Cardiac fibroblast (primary cell): ENCODE measurements at places on chromosomes 1 and 21.

DNA sequence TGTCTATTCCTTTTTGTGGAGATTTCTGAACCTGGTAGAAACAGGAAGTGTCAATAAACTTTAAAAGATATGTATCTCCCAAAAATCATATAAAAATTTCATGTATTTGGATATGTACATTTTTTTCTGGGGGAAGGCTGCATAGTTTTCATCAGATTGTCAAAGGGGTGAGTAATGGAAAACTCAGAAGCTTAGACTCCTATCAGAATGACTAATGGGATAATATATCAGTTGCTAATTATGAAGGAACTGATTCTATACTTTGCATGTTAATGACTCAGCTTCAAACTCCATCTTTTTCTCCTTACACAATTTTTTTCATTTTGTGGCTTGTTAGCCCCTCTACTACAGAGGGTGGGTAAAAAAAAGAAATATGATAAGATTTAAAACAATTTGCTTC is 55.9 kb downstream of the GON4L start:
- DNase-seq = peak; percentile 23

- no peak for DNase-seq
Measured at GRCh38 chr1:19567041-19567440, 77.1 kb upstream of the NBL1 start.

DNA sequence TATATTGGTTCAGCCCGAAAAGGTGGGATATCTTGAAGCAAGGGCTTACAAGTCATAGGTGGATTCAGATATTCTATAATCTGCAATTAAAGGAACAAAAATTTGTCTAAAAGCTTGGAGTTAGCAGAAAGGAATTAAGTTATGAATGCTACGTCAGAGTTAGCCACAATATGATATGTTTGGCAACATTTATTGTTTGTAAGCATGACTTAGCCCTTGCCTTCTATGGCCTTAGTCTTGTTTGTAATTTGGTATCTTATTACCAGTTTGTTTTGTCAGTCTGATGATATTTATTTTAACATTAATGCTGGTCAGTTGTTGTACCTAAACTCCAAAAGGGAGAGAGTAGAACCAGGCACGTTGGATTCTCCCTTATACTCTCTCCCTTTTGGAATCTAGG is 43.1 kb upstream of the SUCO start:
- DNase-seq = peak; percentile 33

DNA sequence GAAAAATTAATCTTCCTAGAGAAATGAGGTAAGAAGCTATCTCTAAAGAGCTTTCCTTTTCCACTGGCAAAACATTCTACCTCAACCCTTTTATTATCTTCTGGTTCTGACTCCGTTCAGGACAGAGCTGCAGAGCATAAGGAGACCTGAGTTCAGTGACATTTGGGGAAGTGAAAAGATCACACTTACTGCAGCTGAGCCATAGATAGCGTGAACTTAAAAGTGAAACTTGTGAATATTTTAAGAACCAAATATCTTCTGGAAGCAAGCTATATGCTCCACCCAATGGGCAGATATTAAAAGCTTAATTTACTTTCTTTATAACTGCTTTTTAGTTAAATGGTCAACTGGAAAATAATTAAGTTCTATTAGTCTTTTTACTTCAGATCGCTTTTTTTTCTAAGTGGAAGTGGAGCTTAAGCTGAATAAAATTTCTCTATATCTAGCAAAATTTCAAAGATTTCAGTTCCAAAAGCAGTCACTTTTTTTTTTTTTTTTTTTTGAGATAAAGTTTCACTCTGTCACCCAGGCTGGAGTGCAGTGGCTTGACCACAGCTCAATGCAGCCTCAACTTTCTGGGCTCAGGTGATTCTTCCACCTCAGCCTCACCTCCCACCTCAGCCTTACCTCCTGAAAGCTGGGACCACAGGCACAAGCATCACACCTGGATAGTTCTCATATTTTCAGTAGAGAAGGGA is 11.9 kb downstream of the PTPN22 start:
- DNase-seq = no peak

DNA sequence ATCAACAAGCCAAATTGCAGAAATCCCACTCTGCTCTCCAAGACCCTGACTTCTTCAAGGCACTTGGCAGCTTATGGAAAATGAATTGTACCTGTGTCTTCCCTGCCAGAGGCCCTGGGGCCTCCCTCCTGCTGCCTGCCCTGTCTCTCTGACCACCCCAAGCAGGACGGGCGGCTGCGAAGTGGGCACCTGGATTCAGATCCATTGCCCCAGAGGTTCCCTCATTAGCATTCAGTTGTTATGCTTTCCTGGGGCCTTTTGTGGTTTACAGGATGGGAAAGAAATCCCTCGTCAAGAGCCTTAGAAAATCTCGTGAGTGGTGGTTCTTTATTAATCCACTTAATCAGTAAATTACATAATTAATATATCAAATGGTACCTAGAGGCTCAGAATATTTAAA is 179.3 kb downstream of the TNR start:
- no peak for DNase-seq

GRCh38 chr1:64754173-64754572 is 9.3 kb downstream of the RAVER2 start:
- no peak for DNase-seq

DNA sequence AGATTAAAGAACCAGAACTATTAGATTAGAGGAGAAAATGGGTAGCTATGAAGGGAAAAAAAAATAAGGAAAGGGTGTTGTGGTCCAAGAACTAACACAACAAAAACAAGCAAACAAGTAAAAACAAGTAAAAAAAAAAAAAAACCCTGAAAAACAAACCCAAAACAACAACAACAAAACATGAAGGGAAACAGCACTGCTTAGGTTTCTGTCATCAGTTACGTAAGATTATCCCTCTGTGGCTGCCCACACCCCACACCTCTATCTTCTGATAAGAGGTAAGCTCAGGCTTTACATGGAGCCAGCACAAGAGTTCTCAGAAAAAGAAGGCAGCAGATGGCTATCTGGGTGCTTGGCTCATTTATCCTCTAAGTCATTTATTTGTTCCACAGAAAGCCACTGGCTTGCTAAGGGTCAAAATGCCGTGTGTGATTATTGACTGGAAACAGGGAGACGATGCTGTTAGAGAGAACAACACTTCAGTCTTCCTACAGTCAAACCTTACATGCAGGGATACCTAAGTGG is 57.5 kb downstream of the KIAA0319L start:
- no peak for DNase-seq

GRCh38 chr1:114112775-114113174 is 40.9 kb downstream of the SYT6 start:
- DNase-seq = no peak

DNA sequence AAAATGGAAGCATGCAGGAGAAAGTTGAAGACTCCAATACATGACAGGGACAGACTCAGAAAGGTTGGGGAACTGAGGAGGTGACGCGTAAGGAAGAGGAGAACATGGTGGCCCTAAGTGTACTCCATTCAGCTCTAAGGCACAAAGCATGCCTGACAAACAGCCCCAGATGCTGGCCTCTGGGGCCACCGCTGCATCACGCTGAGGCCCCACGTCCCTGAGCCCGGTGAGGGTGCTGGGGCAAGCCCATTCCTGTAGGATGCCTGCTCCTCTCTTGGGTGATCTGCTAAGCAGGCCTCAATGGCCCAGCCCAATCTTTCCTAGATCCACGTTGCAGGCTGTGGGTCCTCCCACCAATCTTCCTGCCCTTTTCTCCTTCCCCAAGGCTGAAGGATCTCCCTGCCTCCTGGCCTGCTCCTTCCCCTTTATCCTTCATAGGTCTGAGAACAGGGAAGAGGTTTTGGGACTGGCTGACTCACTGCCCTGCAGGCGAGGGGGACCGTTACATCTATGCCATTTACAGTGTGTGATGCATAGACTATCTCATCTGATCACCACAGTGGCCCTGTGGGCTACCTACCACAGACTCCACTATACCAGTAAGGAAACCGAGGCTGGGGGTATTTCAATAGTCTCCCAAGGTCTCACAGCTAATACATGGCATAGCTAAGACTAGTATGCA is 16.8 kb upstream of the NID1 start:
- DNase-seq = no peak

DNA sequence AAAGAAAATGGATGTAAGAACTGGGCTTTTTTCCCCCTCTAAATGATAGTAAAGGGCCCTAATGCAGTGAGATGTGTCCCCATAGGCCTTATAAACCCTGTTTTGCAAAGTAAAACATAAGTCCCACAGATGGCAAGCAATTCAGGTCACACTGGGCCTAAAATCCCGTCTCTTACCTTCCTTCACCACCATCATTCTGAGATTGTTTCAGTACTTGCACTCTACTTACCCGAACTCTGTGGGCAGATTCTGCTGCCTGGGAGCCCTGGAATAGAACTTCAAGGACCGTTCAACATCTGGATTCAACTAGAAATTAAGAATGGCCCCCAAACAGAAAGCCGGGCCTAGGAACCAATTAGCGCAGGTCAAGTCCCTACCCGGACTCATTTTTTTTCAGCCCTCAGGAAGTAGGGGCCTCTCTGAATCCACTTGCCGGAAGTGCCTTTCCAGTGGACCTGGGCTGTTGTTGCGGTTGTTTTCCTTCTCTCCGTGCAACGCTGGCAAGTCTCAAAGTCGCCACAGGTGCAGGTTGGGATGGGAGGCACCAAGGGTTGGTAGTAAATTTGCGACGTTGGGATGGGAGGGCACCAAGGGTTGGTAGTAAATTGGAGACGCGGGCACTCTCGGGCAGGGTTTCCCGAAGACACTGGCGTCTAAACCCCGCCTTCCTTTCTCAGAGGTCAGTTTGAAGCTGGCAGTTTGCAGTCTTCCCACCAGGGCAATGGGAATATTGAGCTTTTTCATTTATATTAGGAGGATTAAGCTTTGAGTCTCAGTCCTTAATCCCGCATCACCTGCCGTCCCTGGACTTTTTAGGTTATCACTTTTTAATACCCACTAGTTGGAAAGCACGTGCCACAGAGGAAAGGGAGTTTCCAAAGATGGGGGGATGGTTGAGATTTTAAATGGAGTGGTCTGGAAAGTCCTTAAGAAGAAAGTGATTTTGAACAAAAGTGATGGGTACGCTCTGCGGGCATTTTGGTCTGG is at the start of gene TMEM69:
TSS of gene TMEM69 (plus strand) at position 428 of the 987 bp plus-strand sequence. CDS start 2,888 bp downstream, outside the sequence.
- peak; percentile 95 for DNase-seq

DNA sequence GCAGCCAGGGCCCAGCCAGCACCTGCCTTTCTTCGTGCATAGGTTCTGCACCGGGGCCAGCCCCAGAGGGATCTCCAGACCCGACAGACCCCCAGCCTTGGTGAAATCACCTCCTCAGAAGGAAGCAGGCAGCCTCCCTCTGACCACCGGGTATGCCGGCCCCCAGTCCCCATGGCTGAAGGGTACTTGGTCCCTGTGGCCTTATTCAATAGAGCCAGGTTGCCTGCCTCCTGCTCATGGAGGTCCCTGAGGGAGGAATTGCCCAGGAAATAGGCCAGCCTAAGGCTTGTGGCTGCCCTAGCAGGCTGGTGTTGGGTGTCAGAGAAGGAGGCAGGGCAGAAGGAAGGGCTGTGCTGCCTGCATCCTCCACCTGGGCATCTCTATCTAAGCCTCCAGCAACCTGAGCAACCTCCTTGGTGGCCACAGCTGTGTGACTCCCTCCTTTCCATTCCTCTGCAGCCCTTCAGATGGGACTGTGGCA is 338.2 kb upstream of the VAMP3 start:
- no peak for DNase-seq

DNA sequence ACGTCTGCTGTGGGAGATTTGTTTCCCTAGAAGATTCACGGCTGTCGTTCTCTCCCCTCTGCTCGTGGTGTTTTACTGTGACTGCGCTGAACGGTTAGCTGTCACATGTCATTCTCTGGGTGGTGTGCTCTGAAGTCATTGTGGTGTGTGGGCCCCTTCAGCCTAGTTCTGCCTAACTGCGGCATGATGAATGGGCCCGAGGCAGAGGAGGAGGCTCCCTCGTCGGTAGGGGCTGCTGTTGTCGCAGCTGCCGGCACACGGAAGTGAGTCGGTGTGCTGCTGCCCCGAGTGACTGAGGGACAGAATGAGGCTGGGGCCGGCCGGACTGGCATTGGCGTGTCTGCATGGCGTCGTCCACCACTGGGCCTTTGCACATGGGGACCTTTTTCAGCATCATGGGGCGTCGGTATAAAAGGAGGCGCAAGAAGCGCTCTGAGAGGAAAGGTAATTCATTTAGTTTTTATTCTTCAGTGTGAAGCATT is 77.9 kb downstream of the ADARB1 start:
- no peak for DNase-seq

- DNase-seq = no peak
Measured at GRCh38 chr1:78620666-78621065, 418 bp downstream of the IFI44L start.

DNA sequence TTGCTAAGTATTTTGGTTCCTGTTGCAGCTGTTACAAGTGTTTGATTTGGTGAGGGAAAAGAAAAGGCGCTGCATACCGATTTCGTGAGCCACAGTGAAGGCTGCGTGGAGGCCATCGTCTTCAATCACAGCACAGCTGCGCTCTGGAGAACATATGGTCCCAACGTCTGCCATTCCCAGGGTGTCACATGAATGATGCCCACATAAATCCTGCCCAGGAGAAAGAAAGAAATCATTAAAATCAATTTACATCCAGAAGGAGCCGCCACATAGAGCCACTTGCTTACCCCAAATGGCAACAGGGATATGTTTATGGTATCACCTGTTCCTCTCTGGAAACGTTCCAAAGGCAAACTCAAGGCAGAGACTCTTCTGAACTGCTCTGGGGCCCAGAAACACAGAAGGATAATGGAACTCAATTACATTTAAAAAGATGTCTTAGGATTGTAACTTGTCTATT is 12.2 kb downstream of the ADAMTS5 start:
- no peak for DNase-seq

DNA sequence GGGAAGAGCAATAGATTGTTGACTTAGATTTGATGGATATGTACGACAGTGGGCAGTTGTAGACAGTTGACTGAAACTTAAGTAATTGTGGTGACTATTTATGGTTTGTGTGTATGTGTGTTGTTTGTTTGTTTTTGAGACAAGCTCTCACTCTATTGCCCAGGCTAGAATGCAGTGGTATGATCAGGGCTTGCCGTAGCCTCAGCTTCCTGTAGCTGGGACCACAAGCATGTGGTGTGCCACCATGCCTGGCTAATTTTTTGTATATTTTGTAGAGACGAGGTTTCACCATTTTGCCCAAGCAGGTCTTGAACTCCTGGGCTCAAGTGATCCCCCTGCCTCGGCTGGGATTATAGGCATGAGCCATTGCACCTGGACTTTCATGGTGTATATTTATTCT is 9.8 kb downstream of the SDHC start:
- DNase-seq = no peak

DNA sequence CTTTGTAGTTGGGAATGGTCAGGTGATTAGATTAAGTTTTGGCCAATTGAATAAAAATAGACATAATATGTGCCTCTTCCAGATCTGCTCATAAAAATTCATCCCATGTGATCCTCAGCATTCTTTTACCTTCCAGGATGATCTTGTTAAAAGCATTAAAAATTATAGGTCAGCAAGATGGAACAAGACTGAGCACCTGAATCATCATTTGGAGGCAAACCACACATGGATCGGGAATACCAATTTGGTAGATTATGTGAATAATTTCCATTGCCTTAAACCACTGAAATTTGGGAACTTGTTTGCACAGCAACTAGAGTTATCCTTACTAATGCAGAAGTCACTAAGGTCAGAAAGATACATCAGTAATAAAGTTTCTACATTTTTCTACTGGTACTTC is 681.4 kb upstream of the ADGRL2 start:
- no peak for DNase-seq

GRCh38 chr1:180299479-180300221 is 69.6 kb downstream of the LHX4 start:
- DNase-seq = no peak

GRCh38 chr1:106571109-106571508 is 485.4 kb upstream of the PRMT6 start:
- no peak for DNase-seq
